ENCODE measurements at places on chromosomes 12 and 14.

DNA sequence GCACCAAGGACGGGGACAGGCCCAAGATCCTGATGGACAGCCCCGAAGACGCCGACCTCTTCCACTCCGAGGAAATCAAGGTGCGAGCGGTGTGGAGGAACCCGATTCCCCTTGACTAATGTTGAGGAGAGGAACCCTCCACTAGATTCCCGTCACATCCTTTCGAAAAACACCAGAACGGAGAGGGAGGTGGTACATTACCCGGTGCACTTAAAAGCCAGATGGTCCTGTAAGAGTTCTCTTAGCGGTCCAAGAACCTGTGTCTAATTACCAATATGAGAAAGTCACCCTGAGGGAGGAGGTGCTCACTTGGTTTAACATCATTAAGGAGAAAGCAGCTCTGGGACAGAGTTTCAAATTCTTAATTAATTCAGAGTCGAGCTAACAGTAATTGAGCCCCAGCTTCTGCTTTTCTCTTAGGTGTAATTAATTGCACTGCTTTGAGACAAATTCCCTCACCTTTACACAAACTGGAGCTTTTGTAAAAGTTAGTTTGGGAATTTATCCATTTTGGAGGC lies 450 bp downstream of the PRKAB1 start:
- no peak for DNase-seq

DNA sequence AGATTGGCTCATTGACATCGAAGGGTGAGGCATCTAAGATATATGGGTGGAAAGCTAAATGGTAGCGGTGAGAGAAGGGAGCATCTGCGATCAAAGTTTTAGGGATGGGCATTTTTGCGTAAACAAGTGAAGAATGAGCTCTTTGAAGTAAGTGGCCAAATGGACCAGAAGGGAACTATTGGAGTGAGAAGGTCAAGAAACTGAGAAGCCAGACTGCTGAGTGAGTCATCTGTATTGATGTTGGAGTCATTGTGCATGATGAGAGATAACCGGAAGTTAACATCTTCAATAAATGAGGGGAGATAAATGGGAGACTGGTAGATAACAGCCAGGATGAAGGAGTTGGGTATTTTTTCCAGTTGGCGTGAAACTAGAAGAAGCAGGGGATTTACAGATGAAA lies 271.9 kb upstream of the PDE3A start:
- DNase-seq, result no peak

DNA sequence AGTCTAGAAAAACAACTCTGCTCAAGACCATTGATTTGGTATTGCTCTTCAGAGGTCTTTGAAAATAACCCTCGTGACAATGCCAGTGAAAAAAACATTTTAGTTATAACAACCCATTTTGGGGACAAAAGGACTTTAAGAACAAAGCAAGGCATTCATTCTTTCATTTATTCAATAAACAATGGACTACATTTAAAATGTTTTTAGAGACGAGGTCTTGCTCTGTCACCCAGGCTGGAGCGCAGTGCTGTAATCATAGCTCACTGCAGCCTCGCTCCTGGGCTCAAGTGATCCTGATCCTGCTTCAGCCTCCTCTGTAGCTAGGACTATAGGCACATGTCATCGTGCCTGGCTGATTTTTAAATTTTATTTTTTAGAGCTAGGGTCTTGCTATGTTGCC lies 7.7 kb upstream of the KICS2 start:
- no peak for DNase-seq

- DNase-seq, result no peak
These were observed 75.9 kb upstream of the FBRSL1 start for GRCh38 chr12:132413931-132414588.

GRCh38 chr12:119366007-119366406 lies 31.5 kb downstream of the CCDC60 start:
- DNase-seq, result no peak

Data from activated T-helper 1 cell treated with anti-CD3 and anti-CD28 coated beads, Interleukin-12 subunit alpha, Interleukin-12 subunit beta, Interleukin-2, Interleukin-4 antibody, amounts not matched to agents 30 ng/mL and 10 ng/mL and 1 ng/mL, durations not matched to agents 14 hours and 24 hours and 36 hours (primary cell).